ENCODE measurements at places on chromosomes 16 and 17.

GRCh38 chr17:17767154-17767869, 69.5 kb downstream of the SREBF1 start:
- DNase-seq: no peak

- no peak for DNase-seq
These were observed 67.3 kb downstream of the ANKRD11 start for GRCh38 chr16:89422905-89423630.

DNA sequence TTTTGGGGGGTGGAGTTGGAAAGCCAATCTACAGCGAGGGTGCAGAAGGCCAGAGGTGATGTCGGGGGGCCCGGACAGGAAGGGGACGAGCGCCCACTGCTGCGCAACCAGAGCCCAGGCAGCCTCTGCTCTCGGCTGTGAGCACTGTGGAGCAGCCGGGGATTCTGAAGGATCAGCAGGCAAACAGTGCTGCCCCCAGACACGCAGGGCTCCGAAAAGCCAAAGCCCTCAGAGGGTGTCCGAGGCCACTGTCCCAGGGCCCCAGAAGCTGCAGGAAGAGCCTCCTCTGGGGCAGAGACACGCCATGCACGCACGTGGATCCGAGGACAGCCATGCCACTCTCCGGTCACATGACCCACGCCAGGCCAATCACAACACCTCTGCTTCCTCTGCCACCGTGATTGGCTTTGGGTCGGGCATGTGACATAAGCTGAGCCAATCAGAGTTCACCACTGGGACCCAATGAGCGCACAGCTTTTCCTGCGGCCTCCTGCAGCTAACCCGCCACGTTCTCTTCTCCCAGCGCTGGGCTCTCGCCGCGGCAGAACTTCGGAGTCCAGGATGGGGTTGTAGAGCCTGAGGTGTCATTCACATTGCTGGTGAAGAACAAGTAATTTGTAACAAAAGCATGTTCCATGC, 40.7 kb downstream of the ACTG1 start:
- DNase-seq: no peak

DNA sequence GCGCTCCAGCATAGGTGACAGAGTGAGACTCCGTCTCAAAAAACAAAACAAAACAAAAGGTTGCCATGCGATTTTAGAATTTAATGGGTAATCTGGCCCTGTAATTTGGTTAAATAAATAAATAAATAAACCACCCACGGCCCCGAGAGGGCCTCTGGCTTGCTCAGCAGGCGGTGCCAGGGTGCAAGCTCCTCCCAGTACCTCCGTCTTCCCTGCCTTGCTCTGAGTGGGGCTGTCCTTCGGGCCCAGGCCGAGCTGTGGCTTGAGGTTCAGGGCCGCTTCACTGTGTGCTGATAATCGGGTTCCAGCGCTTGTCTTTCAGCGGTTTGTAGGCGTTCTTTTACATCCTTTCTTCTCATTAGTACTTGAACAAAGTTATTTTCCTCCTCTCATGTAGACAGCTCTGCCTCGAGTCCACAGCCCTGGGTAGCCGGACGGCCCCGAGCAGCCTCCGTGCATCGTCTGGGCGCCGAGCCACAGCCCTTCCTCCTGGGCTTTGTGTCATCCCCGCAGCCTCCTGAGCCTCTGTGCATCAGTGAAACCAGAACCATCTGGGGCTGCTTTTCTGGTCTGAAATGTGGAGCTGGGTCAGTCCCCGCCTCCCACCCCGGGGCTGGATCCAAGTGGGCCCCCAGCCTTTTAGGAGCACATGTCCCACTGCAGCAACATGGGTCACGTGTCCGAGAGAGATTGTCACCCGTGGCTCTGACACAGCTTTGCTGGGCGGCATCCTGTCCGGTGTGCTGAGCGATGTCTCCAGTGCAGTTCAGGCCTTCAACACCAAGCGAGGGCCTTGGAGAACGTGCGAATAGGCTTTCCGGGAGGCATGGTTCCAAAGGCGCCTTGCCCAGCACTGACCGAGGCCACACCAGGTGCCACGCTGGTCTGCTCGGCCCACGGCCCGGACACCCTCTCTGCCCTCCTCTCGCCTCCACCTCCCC, 157.4 kb upstream of the CHMP6 start:
- DNase-seq: no peak

GRCh38 chr16:70612931-70613330, 33.4 kb upstream of the IL34 start:
- DNase-seq: no peak

DNA sequence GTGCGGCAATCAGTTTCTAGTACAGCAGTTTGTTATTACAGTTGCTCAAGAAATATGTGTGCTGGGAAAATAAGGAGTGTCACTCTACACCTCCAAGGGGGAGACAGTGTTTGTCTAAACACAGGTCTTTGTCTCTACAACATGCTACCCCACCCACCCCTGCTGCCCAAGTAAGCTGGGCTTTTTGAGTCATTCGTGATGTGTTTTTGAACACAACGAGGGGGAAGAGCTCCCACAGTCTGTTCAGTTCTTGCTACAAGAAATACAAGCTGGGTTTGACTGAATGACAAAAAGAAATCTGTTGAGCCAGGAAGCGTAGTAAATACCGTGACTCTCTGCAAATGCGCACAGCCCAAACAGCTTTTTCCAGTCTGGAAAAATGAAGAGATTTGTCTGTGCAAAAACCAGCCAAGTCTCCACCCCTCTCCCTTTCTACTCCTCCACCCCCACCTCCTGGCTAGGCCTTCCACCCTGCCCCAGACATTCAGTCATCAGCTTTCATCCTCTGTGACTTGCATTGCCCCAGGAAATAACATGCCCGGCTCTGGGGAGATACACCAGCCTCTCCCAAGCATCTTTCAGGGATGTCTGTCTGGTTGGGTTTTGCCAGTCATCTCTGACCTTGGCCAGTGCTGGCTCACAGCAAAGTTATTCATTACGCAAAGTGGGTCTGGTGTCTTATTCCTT, 25.7 kb downstream of the CHD9 start:
- no peak for DNase-seq

GRCh38 chr17:77649717-77650211, 308.7 kb upstream of the TNRC6C start:
- no peak for DNase-seq

DNA sequence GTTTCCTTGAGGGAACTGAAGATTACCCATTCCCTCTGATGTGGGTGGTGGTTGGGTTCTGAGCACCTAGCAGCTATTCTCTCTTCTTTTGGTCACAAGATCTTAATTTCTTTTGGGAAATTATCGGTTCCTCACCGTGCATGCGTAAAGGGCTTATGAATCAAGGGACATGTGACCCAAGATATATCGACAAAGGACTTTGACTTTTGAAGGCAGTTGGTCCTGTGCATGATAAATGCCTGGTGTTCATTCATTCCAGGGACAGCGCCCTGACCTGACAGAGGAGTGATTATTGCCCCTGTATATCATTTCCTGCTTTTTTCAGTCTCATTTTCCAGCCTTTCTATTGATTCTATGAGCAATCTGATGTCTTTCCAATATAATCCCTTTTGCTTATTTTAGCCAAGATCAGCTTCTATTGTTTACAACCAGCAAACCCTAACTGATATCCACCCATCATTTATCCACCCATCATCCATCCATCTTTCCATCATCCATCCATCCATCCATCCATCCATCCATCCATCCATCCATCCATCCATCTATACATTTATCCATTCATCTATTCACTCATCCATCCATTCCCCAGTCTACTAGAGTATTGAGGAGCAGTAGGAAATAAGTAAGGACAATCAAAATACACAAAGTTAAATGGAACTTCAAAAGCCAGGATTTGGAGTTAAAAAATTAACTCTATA, 25.1 kb downstream of the ASIC2 start:
- no peak for DNase-seq

DNA sequence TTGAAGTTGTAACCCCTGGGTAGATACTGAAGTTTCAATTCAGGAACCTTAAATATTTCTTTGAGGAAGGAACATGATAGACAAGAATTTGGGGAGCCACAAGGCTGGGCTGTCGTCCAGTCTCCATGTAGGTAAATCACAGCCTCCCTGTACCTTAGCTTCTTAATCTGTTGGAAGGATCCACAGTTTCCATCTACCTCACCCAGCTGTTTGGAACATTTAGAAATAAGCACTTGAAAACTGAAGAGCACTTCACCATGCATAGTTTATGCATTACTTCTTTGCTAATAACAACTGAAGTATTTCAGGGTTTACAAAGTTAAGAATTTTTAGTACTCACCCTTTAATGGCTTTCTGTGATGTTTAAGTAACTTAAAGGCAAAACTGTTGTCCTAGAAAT, 17.2 kb downstream of the TXNDC11 start:
- DNase-seq: no peak

DNA sequence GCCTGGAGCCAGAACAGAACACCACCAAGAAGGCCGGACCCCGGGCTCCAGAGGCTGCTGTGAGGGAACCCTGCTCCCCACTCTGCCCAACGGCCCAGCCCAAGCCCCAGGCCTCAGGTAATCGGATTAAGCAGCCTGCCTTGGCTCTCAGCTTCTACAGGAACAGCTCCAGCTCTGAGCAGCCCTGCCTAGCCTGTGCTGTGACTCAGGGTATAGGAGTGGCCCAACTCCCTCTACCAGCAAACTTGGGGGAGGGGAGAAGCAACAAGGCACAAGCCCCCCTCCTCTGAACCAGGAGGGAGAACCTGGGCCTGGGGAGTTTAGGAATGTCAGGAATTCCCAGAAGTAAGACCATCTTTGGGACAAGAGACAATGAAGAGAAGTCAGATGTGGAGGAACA, 849 bp upstream of the SOX15 start:
- DNase-seq: no peak

DNA sequence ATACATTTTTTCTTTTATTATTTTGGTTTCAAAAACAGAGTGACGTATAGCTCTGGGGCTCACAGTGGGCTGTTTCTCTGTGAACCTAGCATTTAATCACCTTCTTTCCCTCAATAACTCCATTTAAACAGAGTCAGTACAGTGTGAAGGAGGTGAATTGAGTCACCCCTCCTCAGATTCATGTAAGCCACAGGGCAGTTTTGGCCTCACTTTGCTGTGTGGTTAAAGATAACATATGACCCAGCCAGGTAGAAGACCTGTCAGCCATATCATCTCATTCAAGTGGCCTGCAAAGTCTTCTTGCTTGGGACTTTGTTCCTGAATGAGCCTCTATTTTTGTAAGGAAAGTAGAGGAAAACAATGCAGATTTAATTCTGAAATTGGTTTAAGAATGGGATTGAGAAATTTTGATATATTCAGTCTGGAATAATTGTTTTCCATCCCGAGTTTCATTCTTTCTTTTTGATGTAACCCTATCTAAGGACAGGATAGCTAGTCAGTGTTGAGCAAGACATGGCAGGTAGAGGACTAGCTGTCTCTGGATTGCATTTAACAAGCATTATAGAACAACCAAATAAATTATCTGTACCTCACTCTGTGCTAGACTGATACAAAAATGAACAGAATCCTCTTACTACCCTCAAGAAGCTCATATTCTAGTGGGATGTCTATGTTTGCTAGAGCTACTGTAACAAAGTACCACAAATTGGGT, 13.1 kb downstream of the MAP2K6 start:
- no peak for DNase-seq

GRCh38 chr17:42129109-42129837, 6.7 kb downstream of the HSPB9 start:
- no peak for DNase-seq

GRCh38 chr16:79164388-79164995, 436.0 kb downstream of the MAF start:
- DNase-seq: no peak

DNA sequence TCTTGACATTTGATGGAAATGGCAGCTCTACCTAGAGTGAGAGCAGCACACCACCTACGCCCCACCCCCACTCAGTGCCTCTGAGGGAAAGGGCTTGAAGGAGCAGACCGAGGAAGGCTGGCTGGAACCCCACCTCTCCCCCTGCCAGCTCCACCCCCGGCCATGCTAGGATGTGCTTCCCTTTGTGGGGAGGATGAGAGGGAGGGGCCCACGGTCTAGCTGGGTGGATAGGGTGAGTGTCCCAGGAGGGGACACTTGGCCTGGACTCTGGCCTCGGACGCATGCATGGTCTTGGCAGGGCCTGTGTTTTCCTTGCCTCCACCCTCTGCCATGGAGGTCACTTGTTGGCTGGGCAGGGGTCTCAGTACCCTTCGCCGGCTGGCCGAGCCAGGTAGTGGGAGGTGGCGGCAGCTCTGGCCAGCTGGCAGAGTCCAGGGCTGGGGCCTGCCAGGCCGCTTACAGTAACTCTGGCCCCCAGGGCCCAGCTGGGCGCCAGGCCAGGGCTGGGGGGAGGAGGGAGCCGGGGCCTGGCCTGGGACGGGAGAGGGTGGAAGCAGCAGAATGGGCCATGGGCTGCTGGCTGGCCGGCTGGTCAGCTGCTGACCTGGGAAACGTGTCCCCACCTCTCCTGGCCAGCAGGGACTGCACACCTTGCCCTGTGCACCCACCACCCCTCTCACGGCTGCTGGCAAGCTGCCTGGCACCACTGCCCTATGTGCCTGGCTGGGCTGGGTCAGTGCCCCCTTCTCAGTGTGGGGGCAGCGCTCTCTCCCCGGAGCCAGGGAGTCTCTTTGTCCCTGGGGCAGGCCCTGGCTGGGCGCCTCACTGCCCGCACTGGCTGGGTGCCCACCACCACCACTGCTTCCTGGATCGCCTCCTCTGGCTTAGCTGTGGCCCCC, 23.0 kb downstream of the RARA start:
- DNase-seq: no peak

DNA sequence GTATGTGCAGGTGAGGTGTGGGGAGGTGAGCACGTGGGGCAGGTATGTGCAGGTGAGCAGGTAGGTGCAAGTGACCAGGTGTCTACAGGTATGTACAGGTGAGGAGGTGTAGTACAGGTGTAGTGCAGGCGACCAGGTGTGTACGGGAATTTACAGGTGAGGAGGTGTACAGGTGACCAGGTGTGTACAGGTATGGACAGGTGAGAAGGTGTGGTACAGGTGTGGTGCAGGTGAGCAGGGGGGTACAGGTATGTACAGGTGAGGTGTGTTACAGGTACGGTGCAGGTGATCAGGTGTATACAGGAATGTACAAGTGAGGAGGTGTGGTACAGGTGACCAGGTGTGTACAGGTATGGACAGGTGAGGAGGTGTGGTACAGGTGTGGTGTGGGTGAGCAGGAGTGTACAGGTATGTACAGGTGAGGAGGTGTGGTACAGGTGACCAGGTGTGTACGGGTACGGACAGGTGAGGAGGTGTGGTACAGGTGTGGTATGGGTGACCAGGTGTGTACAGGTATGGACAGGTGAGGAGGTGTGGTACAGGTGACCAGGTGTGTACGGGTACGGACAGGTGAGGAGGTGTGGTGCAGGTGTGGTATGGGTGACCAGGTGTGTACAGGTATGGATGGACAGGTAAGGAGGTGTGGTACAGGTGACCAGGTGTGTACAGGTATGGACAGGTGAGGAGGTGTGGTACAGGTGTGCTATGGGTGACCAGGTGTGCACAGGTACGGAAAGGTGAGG, 12.8 kb upstream of the DBNDD1 start:
- DNase-seq: no peak

DNA sequence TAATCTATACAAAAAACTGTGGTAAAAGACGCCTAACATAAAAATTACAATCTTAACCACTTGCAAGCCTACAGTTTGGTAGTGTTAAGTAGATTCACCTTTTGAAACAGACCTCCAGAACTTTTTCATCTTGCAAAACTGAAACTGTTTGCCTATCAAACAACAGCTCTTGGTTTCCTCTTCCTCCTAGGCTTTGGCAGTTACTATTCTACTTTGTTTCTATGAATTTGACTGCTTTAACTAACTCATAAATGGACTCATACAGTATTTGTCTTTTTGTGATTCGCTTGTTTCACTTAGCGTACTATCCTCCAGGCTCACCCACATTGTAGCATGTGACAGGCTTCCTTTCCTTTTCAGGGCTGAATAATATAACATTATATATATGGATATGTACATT, 97.0 kb downstream of the PRKCA start:
- DNase-seq: no peak

GRCh38 chr16:27269300-27270150, 953 bp upstream of the NSMCE1 start:
- DNase-seq: no peak
